NCI-H1694 (cell line): ENCODE measurements at places on chromosomes 4 and X.

DNA sequence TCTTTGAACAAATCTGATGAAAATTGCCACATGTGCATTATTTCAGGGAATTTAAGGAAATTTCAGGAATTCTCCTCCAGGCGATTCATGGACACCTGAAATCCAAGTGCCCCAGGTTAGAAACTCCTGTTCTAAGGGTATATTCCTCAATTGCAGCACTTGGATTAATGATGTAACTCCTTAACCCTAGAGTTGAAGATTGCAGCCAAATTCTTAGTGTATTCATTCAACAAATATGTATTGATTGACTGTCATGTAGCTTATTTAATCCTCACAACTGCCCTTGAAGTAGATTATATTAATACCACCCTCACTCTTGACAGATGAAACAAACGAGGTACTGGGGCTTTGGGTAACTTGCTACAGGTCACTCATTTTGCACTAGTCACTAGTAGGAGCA lies 11.3 kb downstream of the CETN2 start:
- no peak for DNase-seq

- no peak for DNase-seq
Observed at GRCh38 chr4:34328939-34329338, 1915.4 kb downstream of the ARAP2 start.

DNA sequence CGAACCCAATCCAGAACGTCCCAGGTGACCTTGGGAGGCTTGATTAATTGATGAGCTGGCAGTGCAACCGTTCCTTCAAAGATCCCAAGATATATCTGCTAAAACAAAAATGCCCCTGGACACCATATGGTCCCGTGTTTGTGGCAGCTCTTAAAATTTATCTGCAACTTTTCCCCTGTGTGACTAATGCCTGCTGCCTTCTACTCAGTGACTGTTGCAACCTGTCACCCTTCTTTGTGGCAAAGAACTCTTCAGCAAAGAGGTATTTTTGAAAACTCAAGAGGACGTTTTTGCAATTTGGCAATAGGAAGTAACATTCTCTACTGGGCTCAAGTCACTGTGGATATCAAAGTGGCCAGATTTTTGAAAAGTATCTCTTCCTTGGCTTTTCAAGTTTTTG lies 75.8 kb upstream of the SOD3 start:
- no peak for DNase-seq

DNA sequence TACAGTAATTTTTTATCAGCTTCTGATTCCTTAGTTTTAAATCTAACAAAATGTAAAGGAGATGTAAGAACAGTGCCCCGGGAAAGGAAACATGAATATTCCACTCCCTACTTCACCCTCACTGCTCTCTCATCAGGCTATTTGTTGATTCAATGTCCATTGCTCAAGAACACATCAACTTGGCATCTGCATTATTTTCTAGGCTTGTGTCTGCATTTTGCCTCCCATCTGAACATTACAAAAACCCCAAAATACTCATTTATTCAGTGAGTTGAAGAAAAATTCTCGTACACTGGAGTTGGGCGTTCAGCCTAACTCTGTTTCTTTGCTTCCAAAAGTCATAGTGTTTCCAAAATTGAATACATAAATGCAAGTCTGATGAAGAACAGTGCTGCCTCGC lies 25.6 kb downstream of the ARHGAP6 start:
- no peak for DNase-seq

DNA sequence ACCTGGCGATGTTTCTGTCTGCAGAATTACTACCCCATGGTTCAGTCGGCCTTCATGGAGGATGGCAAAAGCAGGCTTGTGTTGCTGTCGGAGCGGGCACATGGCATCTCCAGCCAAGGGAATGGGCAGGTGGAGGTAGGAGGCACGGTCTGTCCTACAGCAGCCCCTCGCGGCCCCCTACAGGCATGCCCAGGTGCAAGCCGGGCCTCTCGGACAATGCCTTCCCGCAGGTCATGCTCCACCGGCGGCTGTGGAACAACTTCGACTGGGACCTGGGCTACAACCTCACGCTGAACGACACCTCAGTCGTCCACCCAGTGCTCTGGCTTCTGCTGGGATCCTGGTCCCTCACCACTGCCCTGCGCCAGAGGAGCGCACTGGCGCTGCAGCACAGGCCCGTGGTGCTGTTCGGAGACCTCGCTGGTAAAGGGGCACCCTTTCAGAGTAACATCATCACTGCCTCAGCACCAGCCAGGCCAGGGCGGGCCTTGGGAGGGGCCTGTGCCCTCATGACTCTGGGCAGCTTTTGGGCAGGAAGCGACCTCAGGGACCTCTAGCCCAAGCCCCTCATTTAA lies 29.5 kb upstream of the MRFAP1 start:
- no peak for DNase-seq

- no peak for DNase-seq
Observed at GRCh38 chrX:109831326-109831985, 98.4 kb upstream of the ACSL4 start.

DNA sequence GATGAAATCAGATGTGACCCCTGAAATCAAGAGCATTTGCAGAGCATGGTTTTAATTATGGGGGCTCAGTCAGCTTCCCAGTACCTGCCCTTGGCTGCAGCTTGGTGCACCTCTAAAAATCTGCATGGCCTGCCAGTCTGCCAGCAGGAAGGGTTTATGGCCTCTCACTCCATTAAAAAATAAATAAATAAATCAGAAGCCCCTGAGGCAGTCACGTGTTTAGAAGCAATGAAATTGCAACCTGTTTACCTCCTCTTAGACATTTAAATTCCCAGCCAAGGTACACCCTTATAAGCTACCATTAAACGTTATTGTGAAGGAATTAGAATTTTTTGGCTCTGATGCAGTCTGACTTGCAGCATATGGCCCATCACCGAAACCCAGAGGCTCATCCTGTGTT lies 114.0 kb upstream of the LDB2 start:
- DNase-seq, result no peak

- no peak for DNase-seq
Observed at GRCh38 chr4:171849686-171850222, 36.5 kb downstream of the GALNTL6 start.

DNA sequence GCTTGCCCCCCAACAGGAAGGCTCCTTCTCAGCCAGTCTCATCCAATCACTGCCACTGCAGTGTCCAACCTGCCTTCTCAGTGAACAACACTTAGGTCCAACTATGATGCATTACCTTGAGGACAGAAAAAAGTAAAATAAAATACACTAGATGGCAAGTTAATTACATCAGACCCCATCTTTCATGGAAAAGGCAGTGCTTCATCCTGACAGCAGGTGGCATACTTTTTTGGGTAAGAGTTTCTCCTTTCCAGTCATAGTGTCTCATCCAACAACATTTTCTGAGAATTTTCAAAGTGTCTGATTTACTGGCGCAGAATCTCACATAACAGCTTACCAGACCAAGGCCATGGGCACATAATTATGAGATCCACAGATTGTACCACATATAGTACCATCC lies 1742.8 kb downstream of the PCDH7 start:
- DNase-seq, result no peak

DNA sequence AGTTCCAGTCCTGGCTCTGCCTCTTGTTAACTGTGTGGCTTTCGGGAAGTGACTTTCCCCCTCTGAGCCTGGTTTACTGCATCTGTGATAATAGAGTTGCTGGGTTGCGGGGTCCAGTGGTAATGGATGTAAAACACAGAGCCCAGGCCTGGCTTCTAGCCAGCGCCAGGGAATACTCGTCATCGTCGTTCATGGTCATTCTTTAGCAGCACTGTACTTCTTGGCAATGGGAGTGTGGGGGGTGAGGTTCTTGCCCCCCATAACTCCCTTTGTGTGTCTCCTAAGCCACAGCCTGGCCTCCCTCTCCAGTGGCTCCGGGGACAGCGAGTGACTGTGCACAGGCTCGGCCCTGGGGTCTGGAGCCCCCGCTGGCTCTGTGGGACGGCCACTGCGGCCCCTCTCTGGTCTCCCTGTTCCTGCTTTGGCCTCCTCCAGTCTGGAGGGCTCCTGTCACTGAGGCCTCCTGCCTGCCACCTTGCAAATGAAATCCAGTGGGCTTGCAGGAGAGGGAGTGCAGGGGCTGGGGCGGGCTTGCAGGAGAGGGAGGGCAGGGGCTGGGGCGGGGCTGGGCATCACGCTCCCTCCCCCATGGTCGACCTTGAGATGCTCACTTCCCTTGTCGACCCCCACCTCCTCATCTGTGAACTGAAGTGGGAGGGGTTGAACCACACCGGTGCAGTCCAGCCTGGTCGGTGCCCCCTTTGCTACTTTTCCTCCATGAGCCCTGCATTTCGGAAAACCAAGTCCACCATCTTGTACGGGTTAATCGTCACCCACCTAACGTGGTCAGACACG lies 13.2 kb downstream of the PSAPL1 start:
- no peak for DNase-seq

DNA sequence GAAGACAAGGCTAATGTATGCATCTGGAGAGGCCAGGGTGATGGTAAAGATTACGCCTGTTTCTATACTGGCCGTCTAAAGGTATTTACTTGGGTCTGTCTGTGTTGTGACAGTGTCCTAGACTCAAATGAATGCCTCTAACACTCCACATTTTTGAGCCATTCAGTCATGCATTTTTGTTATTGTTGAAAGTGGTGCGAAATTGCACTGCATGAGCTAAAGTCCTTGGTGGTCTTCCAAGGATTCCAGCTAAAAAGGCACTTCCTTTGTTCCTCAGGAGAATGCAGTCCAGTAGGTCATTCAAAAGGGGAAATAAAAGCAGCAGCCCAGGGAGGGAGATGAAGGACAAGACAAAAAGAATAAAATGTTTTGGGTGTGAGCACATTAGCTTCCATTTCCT lies 3.0 kb downstream of the GPC4 start:
- DNase-seq, result no peak

GRCh38 chrX:17674601-17675000 lies 62.7 kb upstream of the SCML1 start:
- DNase-seq, result no peak
